Colonic mucosa (tissue), 4 donors: ENCODE measurements at places on chromosomes 11 and 22.

GRCh38 chr11:65432100-65432650 is 9.6 kb downstream of the NEAT1 start:
- H3K4me3 ChIP-seq: no peak overlapping the region
- DNase-seq: no peak
- H3K4me1 ChIP-seq: peaks cover 5% of the 10 kb centered on the region

- peaks cover 8% of the 10 kb centered on the region for H3K4me1 ChIP-seq
- no peaks in the 10 kb centered on the region for H3K36me3 ChIP-seq
- H3K4me3 ChIP-seq: peak overlapping the region; percentile 44
- H3K27ac ChIP-seq: no peak overlapping the region
- no peak for DNase-seq
- peaks cover 67% of the 10 kb centered on the region for H3K27me3 ChIP-seq
Observed at GRCh38 chr22:19719050-19719482, 4.3 kb upstream of the GP1BB start.

DNA sequence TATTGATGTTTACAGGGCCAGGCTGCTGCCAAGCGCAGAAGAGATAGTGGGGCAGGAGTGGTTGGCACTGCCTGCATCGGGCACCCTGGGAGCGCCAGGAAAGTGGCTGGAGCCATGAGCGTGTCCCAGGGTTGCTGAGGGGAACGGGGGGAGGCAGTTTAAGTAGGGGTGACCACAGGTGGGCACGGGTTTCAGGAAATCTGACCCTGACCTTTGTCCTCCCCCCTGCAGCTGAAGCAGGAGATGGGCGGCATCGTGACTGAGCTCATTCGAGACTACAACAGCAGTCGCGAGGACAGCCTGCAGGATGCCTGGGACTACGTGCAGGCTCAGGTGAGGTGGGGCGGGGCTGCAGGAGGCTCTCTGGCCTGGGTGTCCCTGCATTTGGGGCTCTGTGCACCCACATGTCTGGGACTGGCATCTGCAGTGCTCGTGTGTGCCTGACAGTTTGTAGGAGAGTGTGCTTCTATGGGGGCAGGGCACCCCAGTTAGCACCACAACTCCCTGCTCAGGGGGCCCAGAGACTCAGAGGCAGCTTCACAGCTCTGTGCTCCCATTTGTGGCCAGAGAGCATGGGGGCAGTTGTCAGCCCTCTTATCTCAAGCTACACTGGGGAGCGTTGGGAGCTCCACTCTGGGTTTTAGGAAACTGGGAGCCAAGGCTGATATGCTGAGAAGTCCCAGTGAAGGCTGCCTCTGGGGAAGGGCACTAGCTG is 49.7 kb downstream of the CD82 start:
- H3K36me3 ChIP-seq: no peaks in the 10 kb centered on the region
- H3K4me1 ChIP-seq: no peaks in the 10 kb centered on the region
- DNase-seq: no peak
- no peak overlapping the region for H3K4me3 ChIP-seq
- no peaks in the 10 kb centered on the region for H3K27me3 ChIP-seq

- no peaks in the 10 kb centered on the region for H3K36me3 ChIP-seq
- DNase-seq: no peak
- no peaks in the 10 kb centered on the region for H3K27me3 ChIP-seq
- no peak overlapping the region for H3K27ac ChIP-seq
- H3K4me3 ChIP-seq: no peak overlapping the region
- no peaks in the 10 kb centered on the region for H3K4me1 ChIP-seq
Observed at GRCh38 chr11:58775066-58775708, 43.4 kb upstream of the GLYAT start.

GRCh38 chr11:130241713-130242112 is 73.0 kb downstream of the ZBTB44 start:
- no peaks in the 10 kb centered on the region for H3K36me3 ChIP-seq
- H3K4me1 ChIP-seq: no peaks in the 10 kb centered on the region
- DNase-seq: no peak
- no peaks in the 10 kb centered on the region for H3K27me3 ChIP-seq
- no peak overlapping the region for H3K27ac ChIP-seq
- H3K4me3 ChIP-seq: no peak overlapping the region

DNA sequence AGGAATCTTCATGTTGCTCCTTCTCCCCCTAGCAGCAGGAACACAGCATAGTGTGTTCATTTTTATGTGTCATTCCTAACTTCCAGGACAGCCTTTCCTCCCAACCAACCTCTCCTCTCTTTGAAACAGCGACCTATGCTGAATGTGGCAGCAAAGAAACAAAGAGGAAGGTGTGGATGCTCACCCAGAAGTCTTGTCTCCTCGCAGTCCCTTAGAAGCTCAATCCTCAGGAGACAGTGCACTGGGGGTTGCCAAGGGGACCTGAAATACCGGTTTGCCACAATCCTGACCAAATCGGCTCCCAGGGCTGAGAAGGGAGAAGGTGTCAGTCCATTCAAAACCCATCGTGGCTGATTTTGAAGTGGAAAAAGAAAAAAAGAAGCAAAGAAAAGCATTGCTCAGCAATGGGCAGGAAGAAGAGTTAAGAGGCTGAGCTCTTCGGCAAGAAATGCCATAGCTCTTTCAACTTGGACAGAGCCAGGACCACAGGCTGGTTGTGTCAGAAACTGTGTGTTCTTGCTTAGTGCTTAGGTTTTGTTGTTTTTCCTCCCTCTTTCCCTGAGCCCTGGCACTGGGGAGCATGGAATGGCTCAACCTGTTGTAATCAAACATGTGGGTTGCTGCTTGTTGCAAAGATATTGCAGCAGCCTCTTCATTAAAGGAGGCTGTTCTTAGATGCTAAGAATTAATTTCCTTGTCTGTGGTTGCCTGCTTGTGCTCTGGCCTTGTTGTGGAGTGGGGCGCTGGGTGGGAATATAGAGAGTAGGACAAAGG is 30.4 kb upstream of the TENM4 start:
- H3K4me1 ChIP-seq: no peaks in the 10 kb centered on the region
- no peaks in the 10 kb centered on the region for H3K36me3 ChIP-seq
- no peak overlapping the region for H3K4me3 ChIP-seq
- no peak for DNase-seq
- H3K27me3 ChIP-seq: no peaks in the 10 kb centered on the region
- no peak overlapping the region for H3K27ac ChIP-seq

DNA sequence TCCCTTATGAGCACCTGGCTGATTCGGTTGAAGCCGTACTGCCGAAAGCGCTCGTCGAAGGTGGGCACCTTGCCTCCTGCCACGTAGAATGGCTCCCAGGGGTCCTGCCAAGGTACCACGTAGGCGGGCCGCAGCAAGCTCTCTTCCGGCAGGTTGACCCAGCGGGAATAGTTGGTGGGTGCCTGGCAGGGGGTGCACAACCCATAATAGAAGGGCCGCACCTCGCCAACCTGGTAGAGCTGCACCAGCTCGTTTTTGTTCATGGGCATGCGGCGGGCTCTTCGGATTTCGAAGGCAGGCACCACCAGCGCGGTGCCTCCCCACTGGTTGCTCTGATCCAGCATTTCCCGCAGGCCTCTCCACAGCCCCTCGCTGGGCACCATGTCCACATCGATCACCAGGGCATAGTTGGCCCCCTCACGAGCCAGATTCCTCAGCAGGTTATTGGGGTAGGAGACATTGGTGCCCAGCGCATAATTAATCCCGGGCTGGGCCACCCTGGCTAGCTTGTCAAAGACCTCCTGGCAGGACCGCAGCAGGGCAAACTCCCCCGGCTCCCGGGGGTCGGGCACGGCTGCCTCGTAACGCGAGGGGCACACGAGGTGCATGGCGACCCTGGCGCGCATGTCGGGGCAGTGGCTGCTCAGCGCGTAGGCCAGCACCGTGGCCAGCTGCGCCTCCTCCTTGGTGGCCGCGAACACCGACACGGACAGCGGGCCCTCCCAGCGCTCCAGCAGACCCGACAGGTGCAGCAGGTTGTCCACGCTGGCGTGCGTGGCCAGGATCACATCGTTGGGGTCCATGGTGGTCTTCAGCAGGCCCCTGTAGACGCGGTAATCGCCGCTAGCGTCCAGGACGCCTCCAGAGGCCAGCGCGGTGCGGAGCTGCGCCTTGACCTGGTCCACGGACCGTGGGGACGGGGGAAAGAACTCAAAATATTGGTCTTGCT is 679 bp downstream of the B4GAT1 start:
- H3K4me1 ChIP-seq: peaks cover 25% of the 10 kb centered on the region
- no peaks in the 10 kb centered on the region for H3K36me3 ChIP-seq
- peak overlapping the region; percentile 85 for H3K27ac ChIP-seq
- no peaks in the 10 kb centered on the region for H3K27me3 ChIP-seq

DNA sequence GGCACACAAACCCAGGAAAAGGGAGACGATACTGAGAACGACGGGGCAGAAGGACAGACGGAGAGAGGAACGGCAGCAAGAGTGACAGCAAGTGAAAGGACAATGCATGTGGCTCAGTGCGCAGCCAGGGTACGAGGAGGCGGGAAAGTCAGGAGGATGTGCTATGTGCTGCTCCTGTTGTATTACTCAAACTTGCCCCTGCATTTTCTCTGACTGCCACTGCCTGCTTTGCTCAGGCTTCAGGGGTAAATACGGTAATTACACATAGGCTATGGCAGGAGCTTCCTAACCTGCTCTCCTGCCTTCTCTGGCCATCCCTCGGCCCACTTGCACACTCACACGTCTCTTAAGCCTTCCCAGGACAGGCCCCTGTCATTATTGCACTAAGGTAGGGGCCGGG is 94.8 kb downstream of the FEZ1 start:
- DNase-seq: no peak
- H3K27ac ChIP-seq: no peak overlapping the region
- H3K36me3 ChIP-seq: no peaks in the 10 kb centered on the region
- no peaks in the 10 kb centered on the region for H3K27me3 ChIP-seq
